ENCODE measurements at places on chromosomes 7 and 10.

DNA sequence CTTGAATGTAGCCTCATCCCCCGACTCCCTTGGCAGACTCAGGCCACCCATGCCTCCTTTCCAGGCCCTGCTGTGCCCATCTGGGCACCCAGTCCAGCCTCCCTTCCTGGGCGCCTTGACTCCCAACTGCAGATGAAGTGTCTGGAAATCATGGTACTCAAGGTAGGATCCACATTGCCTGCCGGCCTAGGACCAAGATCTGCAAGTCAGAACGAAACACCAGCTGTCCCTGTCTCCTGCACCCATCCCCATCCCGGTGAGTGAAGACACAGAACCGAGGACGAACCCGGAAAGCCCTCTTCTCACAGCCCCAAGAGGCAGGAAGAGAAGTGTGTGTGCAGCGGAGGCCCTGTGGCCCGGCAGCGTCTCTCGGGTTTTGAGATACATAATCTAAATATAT lies 205.1 kb downstream of the EMX2 start:
- no peak for DNase-seq

- no peak for DNase-seq
Observed at GRCh38 chr7:24828891-24829661, 71.8 kb upstream of the GSDME start.

DNA sequence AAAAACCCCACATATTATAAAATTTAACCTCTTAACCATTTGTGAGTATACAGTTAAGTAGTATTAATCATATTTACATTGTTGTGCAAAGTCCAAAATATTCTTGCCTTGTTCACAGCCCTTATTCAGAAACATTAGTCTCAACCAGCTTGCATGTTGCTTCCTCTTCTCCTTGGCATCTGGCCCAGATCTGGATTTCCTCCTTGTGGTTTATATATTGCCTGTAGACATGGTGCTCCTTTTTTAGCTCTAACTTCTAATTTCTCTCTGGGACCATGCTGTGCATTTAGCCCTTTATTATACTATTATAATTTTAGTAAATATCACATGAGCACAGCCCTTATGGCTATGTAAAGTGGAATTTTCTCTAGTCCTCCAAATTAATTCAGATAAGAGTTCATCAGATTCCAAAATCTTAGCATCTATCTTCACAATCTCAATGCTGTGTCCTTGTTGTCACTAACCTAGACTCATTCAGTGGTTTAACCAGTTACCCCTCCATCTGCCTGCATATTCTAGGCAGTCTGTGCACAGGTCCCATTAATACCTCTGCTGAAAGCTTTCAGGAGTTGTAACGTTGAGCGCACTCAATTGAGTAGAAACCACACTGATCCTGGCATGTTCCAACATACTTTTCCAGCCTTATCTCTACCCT lies 7.9 kb downstream of the CPED1 start:
- no peak for DNase-seq

- DNase-seq = no peak
Observed at GRCh38 chr10:12202226-12202625, 6.2 kb downstream of the CDC123 start.

DNA sequence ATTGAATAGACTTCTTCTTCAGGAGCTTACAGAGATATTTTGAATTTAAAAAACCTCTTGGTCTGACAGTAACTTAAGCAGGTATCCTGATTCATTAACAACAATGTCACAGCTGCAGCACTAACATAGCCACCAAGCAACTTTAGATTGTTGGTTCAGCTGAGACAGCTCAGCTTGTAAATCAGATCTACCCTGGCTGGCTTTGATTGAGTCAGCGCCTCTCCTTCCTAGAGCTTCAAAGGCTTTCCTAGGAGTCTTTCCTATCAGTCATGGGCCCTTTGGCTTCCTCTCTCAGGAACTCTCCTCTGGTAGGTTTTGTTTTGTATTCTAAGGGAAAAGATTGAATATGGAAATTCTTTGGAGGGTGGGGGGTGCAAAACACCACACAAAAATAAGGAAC lies 70.7 kb upstream of the STEAP4 start:
- DNase-seq = no peak

GRCh38 chr7:74141705-74142104 lies 32.5 kb upstream of the EIF4H start:
- no peak for DNase-seq

DNA sequence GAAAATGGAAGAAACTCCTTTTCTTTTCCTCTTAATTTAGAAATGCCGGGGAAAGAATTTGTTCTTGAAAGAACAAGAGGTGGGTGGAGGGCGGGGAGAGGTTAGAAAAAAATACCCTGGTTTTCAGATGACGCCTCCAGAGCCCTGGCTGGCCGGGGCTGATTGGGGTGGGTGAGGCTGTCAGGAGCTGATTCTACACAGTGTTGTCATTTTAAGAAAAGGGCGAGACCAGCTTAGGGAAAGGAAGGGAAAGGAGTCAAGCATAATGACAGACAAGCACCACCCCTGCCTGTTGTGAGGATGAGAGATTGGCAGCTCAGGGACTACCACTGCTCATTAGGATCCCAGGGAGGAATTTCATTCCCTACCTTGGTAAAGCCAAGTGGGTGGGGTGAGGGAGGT lies 9.9 kb upstream of the FAM180A start:
- DNase-seq = no peak

GRCh38 chr7:151660141-151660540 lies 140.4 kb upstream of the RHEB start:
- DNase-seq = no peak

DNA sequence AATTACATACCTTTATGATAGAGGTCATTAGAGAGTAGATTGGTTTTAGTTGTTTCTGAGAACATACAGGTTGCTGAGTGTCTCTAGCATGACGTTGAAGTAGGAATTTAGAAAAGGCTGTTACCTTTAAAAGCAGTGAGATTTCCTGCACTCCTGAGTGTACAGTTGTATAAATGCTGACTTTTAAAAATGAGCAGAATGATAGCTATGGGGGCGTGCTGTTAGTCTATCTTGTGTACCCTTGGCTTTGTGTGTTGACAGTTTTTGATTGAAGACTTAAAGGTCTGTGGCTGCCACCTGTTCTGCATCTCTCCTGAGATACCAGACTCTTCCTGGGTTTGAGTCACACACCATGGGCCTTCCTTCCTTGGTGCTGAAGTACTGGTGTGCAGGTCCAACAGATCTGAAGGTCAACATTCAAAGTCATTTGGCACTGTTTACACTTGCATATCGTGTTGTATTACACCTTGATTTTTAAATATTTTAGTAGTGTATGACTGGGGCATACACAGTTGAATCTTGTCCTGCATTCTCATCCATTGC lies 23.8 kb downstream of the DNAJB6 start:
- DNase-seq = no peak

GRCh38 chr10:72162978-72163377 lies 52.8 kb upstream of the ANAPC16 start:
- DNase-seq = no peak

DNA sequence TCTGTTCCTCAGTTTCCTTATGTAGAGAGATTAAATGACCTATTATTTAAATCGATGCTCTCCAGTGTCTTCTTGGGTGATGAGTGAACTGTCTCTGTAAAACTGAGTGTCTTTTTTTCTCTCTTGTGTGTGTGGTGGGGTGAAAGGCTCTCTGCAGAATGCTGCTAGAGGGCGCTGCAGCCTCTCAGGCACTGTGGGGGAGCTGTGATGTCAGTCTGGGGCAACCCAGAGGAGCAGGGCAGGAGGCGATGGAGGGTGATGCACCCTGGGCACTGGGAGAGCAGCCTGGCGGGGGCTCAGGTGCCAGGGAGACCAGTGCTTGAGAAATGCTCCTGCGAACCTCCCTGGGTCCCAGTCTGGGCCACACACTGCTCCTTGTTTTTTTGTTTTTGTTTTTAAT lies 110.1 kb upstream of the POM121L12 start:
- DNase-seq = no peak

- no peak for DNase-seq
Observed at GRCh38 chr10:96695366-96695765, 24.9 kb downstream of the PIK3AP1 start.

DNA sequence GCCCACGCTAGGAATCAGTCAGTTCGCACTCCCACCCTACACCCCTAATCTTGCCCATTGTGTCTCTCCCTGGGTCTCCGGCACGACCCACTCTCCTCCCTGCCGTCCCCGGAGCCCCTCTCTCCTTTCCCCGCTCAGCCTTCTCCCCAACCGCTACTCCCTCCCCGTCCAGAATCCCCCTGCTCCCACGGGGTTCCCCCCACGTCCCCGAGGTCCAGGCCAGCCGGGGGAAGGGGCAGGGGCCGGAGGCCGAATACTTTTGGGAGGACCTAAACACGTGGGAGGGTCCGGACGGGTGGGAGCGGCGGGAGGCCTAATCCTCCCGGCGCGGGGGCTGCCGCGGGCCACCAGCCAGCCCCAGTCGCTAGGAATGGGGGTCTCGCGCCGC lies 560 bp downstream of the RARRES2 start:
- DNase-seq = no peak

DNA sequence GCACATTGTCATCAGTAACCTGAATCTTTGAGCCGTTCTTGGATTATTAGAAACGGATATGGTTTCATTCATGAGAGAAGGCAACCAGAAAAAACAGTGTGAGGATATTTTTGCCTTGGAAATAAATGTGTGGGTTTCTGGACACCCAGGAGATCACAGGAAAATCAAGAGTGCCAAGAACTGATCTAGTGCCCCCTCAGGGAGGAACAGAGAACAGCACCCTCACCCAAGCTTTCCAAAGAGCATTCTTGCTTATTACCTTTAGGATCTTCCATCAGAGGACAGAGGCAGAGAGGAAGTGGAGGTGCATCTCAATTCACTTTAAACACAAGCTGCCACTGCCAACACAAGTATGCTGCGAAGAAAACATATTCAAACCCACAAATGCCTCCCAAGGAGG lies 851.5 kb upstream of the COBL start:
- no peak for DNase-seq

DNA sequence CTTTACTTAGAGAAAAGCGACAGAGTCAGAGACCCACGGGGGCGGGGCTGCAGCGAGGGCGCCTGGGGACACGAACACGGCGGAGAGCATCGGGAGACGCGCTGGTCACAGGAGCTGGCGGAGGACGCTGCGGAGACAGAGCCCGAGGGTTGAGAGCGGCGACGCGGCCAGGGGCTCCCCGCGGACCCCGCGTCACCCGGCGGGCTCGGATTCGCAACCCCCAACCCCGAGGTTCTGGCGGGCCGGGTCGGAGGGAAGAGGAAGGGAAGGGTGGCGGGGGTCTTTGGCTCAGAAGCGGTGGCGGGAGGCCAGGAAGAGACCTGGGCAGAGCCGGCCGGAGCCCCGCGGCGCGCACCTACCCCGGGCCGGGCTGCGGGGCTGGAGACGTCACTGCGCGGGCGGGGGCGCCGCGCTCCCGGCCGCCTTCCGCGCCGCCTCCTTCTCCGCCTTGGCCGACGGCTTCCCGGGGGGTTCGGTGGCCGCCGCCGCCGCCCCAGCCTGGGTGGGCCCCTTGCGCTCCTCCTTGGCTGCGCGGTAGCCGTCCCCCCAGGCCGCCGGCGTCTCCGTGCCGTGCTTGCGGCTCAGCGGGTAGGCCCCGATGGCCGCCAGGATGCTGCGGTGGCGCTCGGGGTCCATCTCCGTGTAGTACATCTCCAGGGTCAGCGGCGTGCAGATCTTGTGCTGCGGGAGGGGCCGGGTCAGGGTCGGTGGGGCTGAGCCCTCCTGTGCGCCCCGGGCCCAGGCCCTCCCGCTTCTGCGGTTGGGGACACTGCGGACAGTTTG lies 11.1 kb downstream of the CALY start:
- no peak for DNase-seq

DNA sequence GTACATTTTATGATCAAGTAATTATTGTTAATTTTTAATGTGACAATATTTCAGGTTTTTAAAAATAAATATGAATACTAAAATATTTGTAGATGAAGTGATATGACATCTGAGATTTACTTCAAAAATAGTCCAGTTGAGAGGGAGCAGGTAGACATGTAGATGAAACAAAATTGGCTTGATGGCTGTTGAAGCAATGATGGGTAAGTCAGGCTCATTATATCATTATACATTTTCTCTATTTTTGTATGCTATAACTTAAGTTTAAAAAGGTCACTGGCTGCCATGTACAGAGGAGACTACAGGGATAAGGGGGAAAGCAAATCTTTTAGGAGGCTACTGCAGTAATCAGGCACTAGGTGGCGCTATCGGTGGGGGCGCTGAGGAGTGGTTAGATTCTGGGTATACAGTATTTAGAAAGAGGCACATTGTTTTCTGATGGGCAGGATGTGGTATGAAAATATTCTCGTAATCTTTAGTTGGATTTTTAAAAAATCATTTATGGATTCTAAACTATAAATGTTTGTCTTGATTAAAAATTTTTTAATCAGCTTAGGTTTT lies 189.8 kb upstream of the IMMP2L start:
- DNase-seq = peak; percentile 71

DNA sequence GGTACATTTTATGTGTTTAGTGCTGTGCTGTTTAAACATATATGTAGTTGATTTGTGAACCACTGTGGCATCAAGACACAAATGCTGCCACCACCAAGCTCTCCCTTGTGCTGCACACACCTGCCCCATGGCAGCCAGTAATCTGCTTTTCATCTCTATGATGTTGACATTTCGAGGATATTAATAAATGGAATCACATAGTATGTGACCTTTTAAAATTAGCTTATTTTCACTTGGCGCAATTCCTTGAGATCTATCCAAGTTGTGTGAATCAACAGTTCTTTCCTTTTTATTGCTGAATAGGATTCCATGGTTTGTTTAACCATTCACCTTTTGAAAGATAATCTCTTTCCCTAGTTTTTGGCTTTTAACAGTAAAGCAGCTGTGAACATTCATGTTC lies 73.1 kb downstream of the BMPR1A start:
- DNase-seq = no peak

GRCh38 chr7:121394709-121395140 lies 1.4 kb downstream of the FAM3C start:
- peak; percentile 23 for DNase-seq

DNA sequence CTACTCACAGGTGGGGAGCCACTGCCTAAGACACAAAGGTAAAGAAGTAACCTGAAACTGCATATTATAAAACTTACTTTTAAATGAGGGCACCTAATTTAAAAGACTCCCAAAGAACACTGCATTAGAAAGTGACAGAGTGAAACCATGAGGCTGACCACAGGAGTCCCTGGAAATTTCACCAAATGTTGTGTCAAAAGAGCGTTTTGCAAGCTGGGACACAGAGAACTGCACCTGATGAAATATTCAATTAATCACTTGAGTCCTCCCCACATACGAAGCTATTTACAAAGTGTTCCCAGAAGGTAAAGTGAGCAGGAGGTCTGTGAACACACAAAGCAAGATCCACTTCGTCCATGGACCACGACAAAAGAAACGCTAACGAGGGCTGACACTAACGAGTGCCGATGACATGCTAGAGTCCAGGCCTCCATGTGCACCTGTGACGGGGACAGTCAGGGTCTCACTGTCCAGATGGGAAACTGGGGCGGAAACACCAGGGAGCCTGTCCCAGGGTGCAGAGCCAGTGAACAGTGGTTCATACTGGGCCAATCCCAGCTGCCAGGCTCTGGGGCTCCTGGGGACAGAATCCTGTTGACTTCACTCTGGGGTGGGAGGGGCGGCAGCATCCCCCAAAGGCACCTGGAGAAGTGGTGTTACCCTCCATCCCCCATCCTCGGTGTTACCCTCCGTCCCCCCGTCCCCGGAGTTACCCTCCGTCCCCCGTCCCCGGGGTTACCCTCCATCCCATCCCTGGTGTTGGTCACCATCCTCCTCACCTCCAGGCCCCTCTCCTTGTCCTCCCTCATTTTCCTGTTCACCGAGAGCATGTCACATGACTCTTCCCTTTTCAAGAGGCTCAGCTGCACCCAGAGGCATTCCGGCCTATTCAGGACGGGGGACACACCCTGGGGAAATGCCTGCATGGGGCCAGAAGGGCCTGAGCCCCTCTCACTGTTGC lies 63.4 kb downstream of the DIP2C start:
- DNase-seq = no peak

- no peak for DNase-seq
Observed at GRCh38 chr10:48335788-48336187, 29.3 kb downstream of the MAPK8 start.

GRCh38 chr10:11881030-11881476 lies 57.9 kb downstream of the PROSER2 start:
- DNase-seq = no peak
